Mesangial cell (primary cell): ENCODE measurements at places on chromosomes 5 and 9. TPM values are rescaled to one million over a fixed set of nuclear protein-coding genes. Genes with fewer than 3 reads are reported as not detected.

DOK3 gene
- 0.25 and 1.1 TPM in 2 replicates for total RNA-seq

SKP2 gene
- 25.6 and 31.3 TPM in 2 replicates for total RNA-seq

CDKN2B gene
- total RNA-seq: 17.6 and 21.8 TPM in 2 replicates

FOXD4L6 gene
- total RNA-seq: not detected in 2 replicates

HSPB3 gene
- not detected in 2 replicates for total RNA-seq

SNAPC4 gene
- total RNA-seq: 9.0 and 10.8 TPM in 2 replicates

HTR1A gene
- not detected in 2 replicates for total RNA-seq

GDF9 gene
- total RNA-seq: 0.38 TPM in 1 of 2 replicates, not detected in the other

IL4 gene
- not detected in 2 replicates for total RNA-seq
